NCI-H226 (cell line): ENCODE measurements at places on chromosomes 7 and 10.
A peak's percentile ranks its signal among the peaks of the same experiment; 100 is the strongest.

DNA sequence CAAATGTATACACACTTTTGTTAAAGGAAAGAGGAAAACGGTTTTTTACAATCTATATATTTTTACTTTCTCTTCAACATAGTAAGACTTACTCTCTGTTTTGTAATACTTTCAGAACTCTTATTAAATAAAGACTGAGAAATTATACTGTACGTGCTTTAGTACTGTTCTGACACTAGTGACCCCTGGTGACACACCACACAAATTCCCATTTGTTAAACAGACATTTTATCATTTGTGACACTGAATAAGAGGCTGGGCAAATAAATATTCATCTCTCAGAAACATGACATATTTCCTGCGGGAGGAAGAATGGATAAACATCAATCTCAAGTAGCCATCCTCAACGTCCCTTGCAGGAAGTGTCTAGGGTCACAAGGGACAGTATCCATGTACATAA is 68.9 kb upstream of the ZNF33B start:
- no peak for DNase-seq

GRCh38 chr7:155062411-155062810 is 7.7 kb upstream of the HTR5A start:
- no peak for DNase-seq

- DNase-seq: no peak
These were observed 100.2 kb downstream of the MICALL2 start for GRCh38 chr7:1359051-1359400.

DNA sequence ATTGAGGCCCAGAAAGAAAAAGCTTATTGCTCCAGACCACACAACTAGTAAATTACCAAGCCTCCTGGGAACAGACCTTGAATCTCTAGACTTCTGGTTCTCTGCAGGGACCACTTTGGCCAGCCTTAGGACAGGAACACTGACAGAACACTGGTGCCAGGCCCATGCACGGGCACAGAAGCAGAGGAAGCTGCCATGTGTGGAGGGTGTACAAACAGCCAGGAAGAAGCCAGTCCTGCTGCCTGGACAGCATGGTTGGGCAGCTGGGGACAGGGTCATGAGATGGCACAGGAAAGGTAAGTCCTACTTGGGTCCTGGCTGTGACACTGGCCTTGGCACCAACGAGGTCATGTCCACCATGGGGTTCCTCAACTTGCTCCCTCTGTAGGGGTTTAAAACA is 19.2 kb downstream of the MMRN2 start:
- DNase-seq: no peak

GRCh38 chr10:18473424-18474117 is 177.8 kb downstream of the NSUN6 start:
- DNase-seq: no peak

DNA sequence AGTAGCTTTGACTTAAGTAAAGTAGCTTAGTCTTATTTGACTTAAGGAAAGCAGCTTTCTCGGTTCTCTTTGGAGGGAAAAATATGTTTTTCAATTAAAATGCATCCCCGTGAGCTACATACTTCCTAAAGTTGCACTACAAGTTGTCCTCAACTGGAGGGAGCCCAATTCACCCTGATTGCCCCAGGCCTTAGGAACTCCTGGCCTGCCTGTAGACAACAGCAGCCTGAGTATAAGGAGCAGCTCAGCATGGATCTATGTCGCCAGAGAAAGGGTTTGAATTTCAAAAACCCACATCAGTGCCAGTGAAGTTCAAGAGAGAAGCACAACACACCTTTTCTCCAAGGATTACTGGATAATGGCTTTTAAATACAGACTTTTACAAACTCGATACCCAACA is 772.0 kb downstream of the TNS3 start:
- DNase-seq: no peak

DNA sequence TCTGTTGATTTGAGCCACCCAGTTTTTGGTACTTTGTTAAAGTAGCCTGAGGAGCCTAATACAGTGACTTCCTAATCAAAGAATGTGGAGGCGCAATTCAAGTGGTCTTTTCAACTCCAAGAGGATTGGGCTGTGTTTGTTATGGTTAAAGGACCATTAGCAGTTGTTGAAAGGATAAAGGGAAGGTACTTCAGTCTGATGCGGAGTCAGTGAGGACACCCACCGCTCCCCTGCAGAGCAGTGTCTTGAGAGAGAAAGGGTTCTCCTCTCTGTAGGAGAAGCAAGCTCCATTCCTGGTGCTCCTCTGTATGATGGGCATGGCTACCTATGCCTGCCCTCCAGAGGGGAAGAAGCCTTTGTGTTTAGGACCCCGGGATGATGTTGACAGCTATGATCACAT is 590.6 kb upstream of the C7orf33 start:
- no peak for DNase-seq

GRCh38 chr7:17947620-17948019 is 7.3 kb upstream of the SNX13 start:
- DNase-seq: no peak

DNA sequence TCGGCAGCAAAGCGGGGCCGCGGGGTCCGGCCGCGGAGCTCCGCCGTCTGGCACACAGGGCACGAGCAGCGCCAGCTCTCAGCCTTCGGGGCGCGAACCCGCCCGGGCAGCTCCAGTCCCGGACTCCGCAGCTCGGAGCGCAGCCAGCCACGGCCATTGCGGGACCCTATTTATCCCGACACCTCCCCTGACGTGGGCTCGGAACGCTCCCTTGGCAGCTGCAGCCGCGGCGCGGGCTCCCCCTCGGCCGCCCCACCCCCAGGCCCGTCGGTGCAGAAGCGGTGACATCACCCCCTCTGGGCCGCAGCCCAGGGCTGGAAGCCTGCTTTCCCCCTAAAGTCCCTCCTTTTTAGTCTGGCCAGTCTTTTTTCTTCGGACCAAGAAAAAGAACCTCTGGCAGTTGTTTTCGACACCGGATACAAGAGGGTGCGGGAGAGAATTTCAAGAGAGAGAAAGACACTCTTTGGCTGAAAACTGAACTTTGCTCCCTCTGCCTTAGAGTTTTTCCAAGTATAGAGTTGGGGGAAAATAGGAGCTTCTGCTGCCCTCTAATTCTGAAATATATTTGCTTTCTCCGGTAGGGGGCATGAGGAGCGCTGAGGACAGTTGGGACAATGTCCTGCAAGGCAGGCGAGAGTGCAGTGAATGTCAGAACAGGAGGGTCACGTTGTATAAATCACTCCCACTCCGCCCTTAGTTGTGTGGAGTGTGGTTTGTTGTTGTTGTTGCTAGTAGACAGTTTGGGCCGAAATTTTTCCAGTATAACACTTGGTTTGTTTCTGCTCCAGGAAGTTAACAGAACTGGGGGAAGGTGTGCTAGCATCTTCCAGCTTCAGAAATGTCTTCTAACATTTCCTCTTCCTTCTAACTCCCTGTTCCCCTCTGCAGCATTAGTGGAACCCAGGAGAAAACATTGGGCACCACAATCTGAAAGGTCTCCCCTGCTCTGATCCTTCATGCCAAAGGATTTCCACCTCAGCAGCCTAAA is at the start of gene SFRP4:
TSS of gene SFRP4 (minus strand) at position 145 of the 988 bp plus-strand sequence. CDS start 280 bp downstream, outside the sequence.
- peak; percentile 38 for DNase-seq

DNA sequence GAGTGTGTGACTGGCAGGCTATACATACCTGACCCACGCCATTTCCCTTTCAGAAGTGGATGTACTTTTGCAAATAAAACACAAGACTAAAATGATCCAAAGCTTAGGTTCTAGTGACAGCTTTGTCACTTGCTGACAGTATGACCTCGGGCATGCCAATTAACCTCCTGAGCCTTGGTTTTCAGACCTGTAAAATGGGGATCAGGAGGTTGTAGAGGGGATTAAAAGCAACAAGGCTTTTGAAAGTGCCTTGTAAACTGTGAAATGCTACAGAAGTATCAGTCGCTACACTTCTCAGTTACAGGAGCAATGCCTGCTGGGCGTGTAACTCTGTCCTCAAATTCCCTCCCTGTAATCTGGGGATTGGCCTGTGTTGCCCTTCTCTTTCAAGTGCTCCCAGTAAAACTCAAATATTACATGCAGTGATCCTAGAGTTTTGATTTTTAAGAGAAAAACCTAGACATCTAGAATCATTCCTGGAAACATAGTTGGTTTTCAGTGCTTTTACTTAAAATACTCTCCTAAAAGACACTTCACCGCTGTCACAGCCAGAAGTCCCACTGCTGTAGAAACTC is 8.8 kb upstream of the GRB10 start:
- no peak for DNase-seq

DNA sequence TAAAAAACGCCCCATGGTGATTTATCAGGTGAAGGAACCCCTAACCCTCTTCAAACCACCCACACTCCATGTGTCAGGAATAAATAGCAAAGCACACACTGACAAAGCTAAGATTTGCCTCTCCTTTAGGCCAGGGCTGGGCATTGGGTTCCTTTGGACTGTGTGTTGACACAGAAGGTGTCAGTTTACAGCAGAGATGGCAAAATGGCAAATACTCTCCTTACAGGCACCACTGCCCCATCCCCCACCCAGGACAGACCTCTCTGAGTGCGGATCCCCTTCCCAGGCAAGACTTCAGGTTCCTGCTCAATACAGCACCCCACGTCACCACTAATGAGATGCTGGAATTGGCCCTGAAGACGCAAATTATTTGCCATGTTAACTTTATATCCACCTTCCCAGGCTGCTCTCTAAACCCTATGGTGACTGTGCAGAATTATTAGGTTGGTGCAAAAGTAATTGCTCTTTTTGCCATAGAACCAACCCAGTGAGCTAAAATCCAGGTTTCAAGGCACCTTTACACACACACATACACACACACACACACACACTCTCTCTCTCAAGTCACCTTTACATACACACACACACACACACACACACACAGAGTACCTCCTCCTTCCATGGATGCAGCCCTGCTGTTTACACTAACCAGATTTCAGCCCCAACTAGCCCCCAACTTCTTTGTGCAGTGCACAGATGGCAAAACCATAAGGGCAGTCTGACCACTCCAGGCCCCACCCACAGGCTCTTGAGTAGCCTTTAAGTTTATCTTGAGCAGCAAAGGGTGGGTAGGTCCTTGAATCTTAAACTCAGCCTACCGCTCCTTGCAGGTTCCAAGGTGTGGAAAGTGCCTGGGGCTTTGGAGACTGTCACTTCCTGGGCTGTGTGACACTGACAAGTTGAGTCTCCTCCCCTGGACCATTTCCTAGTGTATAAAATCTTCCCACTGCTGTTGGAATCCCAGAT is 4.0 kb upstream of the ZCCHC24 start:
- DNase-seq: no peak

DNA sequence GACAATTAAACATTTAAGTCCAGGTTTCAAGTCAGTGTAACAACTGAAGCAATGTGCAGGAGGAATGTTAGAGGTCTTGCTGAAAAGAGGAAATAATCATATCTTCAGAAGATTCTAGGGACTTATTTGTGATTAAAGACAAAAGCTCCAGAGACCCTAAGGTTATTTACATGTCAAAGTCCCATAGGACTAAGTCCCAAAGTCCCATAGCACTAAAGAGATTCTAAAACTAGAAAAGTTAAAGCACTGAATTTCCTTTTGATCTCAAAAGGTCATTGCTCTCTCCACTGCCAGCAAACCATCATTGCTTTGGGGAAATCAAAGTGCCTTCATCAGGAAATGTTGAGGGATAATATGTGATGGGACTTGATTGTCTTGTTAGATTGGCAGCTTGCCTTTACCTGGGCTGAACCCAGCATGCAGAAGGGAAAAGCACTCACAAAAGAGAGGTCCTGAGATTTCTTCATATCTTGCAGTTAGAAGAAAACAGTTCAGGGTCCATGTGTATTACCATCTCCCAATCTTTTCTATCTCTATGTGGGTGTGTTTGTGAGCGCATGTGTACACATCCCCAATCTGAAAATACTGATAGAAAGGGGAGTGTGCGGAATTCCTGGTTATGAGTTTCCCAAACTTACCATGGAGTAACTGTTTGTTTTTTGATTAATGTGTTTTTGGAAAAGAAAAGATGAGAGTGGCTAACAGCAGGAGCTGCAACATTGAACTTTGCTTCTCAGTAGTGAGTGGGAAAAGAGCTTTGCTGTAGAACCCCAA is 21.8 kb downstream of the NUDT13 start:
- no peak for DNase-seq

DNA sequence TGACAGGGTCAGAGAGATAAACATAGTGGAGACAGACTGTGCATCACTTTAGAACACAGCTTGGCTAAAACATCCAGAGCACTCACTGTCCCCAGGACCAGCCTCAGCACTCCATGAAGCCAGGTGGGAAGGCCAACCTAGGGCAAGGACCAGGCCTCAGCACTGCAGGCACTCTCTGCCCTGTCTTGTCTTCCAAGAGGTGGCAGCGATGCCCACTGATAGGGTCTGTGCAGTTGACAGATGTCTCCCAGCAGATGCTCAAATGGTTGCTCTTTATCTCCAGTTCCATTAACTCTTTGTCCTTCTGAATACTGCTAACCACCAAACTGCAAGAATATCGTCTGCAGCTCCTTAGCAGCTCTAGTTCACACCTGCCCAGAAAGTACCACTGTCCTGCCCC is 9.1 kb downstream of the DDX56 start:
- DNase-seq: no peak

GRCh38 chr7:105218939-105219770 is 169.6 kb downstream of the SRPK2 start:
- DNase-seq: peak; percentile 56

DNA sequence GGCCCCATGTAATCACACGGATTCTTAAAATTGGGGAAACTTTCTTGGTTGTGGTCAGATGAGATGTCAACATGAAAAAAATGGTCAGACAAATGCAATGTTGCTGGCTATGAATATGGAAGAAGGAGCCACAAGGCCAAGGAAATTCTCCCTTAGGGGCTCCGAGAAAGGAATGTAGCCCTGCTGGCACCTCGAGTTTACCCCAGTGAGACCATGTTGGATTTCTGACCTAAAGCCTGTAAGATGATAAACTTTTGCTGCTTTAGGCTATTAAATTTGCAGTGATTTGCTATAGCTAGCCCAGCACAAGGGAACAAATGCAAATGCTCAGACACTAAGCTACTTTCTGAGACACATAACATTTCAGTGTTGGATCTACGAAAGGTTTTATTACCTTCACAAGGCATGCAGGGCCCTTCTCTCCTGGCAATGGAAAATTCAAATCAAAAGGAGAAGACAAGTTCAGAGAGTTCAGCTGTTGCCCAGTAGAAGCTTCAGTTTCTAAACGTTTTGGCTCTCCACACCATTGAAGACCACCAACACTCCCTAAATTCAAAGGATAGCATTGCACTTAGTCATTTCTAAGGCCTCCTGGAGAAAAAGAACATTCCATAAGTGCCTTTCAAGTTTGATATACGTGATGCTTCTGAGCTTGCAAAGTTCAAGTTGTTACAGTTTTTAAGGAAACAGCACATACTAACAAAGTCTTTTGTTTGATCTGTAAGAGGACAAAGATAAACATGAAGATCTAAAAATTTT is 23.4 kb downstream of the MCMBP start:
- peak; percentile 71 for DNase-seq

DNA sequence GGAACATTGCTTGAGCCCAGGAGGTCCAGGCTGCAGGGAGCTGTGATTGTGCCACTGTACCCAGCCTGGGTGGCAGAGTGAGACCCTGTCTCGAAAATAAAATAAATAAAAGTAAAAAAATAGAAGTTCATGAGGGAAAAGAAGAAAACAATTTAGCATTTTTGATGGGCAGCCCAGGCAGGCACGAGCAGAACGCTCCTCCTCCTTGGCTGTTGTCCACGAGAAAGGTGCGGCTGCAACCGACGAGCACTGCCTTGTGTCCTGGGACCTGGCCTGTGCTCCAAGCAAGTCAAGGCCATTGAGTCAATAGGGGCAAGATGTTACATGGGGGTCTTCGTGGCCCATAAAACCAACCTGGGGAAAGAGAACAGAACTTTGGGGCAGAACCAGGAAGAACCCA is 25.6 kb downstream of the EBF3 start:
- DNase-seq: no peak

GRCh38 chr7:122535086-122535485 is 163.8 kb downstream of the RNF133 start:
- no peak for DNase-seq
